ENCODE measurements at places on chromosomes 7 and 10.

GRCh38 chr10:51786684-51787035 lies 87.3 kb upstream of the CSTF2T start:
- DNase-seq: no peak

- no peak for DNase-seq
Measured at GRCh38 chr10:79393221-79393923, 46.1 kb downstream of the PPIF start.

DNA sequence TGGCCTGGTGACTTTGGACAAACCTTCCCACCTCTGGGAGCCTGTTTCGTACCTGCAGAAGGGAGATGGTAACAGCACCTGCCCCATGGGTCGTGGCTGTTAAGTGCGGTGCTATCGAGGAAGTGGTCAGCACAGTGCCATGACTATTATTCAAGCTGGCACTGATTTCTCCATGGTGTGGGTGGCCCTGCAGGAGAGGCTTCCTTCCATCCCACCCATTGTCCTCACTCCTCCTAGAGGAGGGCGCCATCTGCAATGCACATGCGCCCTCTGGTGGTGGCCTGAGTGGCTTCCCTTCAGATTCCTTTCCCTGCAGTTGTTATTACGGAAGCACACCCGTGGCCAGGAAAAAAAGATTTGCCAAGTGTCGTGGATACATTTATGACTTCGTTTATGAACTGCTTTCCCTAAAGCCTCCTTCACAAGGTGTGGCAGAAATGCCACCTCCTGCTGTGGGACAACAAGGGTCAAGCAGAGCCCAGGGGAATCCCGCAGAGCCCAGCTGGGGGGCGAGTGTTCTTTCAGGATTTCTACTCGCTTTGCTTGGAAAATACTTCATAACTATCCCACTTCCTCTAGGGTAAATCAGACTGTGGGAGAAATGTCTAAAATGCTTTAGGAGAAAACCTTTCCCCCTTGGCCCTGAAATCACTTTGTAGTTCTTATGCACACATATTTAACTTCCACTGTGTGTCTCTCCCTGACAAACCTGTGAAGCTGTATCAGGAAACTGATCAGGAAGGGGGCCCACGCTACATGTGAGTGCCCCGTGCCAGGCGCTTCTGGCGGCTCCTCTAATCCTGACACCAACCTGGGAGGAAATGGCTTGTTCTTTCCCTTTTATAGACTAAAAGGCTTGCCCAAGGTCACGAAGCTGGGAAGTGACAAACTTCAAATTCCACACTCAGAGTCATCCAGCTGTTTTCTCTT lies 98.0 kb upstream of the ANLN start:
- DNase-seq: peak; percentile 62

- no peak for DNase-seq
Measured at GRCh38 chr10:96968682-96969423, 136.8 kb downstream of the LCOR start.

- no peak for DNase-seq
Measured at GRCh38 chr10:527416-527815, 162.1 kb downstream of the DIP2C start.

- DNase-seq: no peak
Measured at GRCh38 chr10:7334642-7334964, 76.2 kb downstream of the SFMBT2 start.

DNA sequence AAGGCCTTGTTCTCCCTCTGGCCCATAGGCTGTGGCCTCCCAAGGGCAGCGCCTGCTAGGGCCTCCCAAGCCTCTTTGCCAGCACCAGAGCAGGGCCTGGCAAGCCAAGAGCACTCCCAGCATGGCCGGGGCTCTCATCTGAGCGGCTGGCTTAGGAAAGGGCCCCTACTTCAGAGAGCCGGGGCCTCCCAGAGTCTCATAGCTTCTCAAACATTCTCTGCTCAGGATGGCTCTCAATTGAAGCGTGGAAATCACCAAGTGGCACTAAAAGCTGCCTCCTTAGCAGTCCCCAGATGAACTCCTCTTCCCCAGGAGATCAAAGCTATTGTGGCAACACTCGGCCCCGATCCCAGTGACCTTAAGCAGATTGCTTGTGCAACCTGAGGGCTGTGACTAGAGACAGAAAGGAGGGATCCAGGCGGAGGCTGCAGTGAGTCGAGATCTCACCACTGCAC lies 69.4 kb downstream of the FAM53B start:
- no peak for DNase-seq

GRCh38 chr7:113198226-113198625 lies 79.9 kb upstream of the SMIM30 start:
- no peak for DNase-seq

DNA sequence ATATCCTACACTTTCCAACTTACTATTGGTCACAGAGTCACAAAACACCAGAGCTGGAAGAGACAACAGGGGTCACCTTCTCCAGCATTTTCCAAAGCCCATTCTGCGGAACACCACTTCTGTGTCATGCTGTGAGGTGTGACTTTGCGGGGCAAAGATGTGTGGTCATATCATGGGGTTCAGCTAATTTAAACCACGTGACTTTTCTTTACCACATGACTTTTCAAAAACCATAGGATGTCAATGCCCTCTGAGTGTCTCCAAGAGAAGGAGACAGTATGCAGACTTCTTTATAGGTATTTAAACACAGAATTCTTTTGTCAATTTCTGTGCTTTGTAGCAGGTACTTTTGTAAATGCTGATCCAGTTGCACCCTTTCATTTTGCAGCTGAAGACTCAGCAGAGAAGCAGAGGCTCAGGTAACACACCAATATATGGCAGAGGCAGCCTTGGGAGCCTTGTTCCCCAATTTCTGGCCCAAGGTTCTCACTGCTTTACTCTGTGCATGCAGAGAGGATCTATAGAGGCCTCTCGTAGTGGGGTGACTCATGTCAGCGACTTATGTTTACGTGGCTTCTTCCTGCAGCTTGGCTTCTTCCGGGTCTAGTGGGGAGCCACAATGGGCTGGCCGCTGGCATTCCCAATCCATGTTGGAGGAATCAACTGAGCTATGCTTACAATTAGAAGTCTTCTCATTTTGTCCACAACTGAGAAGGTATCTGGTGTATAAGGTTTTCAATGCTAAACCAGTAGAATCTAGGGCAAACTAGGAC lies 104.0 kb upstream of the RHOBTB1 start:
- DNase-seq: no peak

- no peak for DNase-seq
Measured at GRCh38 chr7:158702944-158703343, 1.7 kb downstream of the NCAPG2 start.

DNA sequence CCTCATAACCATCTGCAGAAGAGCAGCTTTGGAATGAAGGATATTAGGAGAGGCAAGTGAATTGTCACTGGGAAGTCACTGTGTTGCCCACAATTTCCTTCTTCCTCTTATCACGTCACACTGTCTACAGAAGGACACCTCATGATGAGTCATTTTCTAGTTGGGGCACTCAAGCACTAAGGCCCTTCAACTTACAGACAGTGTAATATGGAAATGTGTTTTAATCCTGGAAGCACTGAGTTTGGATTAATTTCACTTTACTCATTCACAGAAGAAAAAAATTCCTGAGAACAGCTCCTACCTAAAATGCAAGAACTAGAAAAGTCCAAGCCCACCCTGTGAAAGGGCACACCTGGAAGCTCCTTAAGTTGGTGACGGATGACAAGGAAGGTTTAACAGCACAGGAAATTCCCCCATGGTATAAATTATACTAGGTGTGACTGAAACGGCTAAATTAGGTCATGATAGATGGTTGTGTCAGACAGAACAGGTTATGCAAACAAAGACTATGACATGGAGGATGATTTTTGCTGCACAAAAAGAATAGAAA lies 56.6 kb downstream of the PARD3 start:
- DNase-seq: no peak

DNA sequence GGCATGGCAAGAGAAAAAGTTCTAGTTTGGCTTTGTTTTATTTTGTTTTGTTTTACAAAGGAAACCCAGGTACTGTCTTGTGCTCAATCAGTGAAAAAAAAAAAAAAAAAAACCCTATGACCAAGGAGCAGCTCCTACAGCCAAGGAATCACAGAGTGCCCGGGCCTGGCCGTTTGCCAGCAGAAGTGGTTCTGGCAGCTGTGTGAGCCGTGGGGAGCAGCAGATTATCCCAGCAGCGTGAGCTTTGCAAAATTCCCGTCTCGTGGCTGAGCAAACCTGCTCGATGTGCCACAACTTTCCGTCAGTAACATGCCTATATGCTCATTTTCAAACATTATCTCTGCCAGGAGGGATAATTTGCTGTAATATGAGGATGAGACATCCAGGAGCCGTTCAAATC lies 293.7 kb downstream of the POU6F2 start:
- no peak for DNase-seq

GRCh38 chr7:79240413-79240812 lies 213.1 kb downstream of the MAGI2 start:
- no peak for DNase-seq

DNA sequence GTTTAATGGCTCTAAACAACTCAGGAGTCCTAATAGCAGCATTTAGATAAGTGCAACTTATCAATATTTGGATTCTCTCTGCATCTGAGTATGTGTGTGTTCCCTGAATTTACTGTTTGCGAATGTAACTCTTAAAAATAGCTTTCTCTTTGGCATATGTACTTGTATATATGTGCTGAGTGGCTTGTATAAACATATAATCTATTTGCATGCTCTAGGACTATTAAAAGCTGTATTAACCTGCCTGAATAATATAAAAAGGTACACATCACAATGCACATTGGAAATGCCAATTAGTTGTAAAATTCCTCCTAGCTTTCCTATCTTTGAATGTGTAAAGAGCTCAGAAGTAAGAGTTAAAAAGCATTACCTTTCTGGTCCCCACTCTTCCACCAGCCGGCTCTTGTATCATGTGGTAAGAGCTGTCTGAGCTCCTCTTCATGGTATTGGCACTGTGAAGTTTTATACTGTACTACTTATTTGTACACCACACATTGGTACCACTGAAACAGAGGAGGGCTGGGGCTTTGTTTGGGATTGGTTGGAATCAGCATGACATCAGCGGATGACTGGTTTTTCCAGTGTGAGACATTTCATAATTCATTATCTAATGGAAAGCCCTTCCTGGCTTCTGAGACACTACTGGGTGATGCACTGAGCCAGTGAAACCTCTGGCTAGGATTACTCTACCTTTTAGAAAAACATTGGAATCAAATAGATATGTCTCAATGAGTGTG lies at the start of gene INHBA:
TSS of gene INHBA (minus strand) at position 456 of the 737 bp plus-strand sequence. CDS start 2,716 bp downstream, outside the sequence.
- no peak for DNase-seq

DNA sequence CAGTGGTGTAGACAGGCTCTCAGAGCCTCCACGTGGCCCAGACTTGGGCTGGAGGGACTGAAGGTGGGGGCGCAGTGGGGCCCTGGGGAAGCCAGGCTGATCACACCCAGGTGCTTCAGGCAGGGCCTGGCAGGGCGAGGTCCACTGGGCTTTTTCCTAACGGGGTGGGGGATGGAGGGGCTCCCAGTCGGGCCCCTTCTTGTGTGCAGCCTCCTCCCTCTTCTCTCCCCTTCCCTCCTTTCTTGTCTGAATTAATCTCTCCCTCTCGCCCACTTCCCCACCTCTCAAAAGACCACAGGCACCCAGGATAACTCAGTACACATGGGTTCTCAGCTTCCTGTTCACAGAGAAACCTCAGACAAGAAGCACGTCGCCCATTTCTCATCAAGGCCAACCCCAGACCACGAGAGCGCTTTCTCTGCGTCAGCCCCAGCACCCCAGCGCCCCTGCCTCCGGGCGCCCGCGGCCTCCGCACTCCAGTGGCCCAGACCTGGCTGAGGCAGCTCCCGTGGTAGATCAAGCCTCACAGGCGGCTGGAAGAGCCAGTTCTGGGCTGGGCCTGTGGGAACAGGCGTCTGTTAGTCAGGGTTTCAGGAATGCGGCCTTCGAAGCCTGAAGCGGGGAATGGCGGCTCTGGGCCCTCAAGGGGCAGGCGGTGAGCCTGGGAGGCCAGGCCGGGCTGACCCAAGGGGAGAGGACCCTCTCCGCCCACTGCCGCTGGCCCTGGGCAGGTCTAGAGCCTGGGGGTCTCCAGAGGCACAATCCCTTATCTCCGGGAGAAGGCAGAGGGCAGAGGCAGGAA lies 50.6 kb downstream of the PWWP2B start:
- DNase-seq: peak; percentile 33

- no peak for DNase-seq
Measured at GRCh38 chr10:132882069-132882951, 60.1 kb downstream of the CFAP46 start.

DNA sequence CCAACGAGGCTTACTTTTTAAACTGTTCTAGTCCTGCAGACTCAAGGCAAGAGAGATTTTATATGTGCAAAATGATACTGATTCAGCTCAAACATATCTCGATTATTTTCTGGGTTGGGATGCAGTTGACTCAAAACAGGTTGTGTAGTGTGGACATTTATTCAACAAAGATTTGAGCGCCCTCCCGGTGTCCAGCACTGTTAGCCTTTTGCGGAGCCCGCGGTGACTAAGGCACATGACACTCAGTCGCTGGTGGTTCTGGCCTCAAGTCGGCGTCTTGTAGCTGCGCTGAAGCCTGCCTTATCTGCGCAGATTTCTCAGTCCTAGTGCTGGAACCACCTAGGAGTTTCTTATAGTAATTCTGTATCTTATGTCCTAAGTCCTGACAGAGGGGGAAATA lies 938 bp upstream of the CADPS2 start:
- DNase-seq: no peak

DNA sequence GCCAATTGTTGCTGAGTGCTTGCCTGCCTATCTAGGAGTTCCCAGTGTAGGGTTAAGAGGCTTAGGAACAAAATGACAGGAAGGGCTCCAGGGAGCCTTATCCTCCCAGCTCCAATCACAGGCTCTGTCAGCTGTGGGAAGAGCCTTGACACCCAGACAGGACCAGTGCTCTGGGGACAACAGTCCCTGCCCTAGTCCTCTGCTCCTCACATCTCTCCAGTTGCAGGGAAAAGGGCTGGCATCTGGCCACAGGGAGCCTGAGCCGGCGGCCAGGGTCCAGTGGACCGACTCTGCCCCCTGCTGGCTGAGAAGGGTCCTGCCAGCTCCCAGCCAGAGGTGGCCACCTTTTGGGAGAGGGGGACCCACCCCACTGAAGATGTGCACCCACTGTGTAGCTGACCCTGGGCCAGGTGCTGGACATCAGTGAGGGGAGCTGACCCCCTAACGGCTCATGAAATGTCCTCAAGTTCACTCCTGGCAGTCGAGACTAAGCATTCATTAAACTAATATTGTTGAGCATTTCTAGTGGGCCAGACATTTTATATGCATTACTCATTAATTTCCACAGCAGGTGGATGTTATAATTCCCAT lies 17.6 kb downstream of the DNAJB12 start:
- no peak for DNase-seq

DNA sequence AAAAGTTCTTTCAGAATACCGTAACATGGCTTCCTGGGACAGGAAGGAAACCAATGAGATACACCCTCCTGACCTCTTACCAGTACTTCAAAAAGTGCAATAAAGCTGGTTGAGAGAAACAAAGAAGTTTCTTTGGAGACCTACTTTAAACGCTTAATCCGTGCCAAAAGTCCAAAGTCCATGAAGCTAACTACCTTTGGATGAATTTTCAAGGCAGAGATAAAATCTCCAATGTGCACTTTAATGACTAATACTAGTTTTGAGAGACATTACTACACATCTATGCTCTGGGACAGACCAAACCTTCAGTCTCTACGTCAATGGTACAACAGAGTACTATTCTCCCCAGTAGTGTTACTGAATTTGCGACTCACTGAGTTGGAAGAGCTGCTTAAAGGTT lies 46.1 kb downstream of the UBE2H start:
- no peak for DNase-seq
